ENCODE measurements at places on chromosomes 5 and 9.

GRCh38 chr5:136766456-136766855 lies 401.1 kb upstream of the TRPC7 start:
- no peak for DNase-seq

DNA sequence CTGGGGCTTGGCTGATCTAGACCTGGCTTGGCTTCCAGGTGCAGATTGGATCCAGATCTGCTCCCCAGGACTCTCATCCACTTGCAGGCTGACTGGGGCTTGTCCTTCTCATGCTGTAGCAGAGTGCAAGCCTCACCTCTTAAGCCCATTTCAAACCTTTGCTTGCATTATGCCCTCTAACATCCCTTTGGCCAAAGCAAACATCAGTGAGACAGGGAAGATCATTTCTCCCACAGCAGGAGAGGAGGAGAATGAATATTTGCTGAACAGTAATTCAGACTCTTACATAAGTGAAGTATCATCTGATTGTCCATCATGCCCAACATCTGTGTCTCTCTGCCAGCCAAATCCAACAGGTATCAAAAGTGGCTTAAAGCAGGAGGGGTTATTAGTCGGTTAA lies 194.9 kb downstream of the C9orf152 start:
- DNase-seq = no peak

DNA sequence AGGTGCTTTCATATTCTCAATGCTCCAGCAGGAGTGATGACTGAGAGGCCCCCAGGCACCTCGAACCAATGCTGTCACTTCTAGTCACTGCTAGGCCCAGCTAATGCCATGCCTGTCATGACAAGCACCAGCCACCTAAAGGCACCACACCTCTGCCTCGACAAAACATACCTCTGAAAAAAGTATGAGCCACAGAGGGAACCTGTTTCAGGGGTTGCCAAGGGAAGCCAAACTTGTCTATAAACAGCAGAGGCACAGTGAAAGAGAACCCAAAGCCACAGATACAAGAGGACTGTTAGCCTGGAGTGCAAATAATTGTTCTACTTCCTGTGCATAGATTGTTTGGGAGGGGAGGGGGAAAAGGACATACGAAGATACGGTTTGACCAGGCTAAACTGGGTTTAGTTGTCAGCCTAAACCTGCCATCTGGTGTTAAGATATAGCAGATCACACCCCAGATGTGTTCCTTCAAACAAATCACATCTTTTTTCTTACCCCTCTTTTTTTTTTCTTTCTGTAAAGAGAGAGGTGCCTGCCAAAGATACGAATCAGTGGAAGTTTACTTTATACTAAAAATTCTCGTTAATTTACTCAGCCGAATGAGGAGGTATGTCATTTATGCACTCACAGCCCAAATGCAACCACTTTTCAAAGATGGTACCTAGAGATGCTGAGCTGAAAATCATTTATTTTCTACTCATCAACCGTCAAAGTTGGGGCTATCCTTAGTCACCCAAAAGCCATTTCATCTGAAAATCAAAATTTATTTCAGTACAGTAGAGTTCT lies 45.7 kb downstream of the BNC2 start:
- peak; percentile 41 for DNase-seq

- no peak for DNase-seq
Observed at GRCh38 chr5:178313316-178313715, 80.7 kb upstream of the PHYKPL start.

- no peak for DNase-seq
Observed at GRCh38 chr5:180115326-180116076, 43.9 kb upstream of the RNF130 start.

GRCh38 chr9:5651246-5651645 lies 22.3 kb downstream of the RIC1 start:
- DNase-seq = no peak

DNA sequence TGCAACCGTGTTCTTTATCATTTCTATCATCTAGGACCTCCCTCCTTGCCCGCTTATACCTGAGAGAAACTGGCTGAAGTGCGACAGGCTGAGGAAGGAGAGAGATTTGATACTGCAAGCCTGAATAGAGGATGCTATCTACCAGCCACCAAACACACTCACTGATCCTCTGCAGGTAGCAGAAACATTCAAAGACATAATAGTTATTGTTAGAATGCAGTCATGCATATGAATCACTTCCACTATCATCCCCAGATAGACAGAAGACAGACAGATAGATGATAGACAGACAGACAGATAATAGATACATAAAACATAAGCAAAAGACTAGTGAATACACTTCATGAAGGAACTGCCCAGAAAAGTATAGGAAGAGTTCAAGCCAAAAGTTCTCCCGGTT lies 32.9 kb downstream of the FAM81B start:
- no peak for DNase-seq

DNA sequence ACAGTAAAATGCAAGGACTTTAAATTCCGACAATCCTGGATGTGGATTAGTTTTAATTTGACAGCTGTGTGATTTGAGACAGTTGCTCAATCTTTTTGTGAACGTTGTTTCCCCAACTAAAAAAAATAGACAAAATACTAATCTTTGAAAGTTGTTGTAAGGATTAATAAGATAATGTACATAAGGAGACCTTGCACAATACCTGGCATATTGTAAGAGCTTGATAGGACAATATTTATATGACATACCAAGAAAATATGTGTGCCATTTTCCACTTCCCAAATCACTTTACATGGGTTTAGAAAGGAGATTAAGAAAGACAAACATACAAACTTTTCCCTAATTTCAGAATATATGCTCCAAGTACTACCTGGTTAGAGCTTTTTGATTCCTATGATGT lies 25.3 kb downstream of the ARRDC3 start:
- no peak for DNase-seq

DNA sequence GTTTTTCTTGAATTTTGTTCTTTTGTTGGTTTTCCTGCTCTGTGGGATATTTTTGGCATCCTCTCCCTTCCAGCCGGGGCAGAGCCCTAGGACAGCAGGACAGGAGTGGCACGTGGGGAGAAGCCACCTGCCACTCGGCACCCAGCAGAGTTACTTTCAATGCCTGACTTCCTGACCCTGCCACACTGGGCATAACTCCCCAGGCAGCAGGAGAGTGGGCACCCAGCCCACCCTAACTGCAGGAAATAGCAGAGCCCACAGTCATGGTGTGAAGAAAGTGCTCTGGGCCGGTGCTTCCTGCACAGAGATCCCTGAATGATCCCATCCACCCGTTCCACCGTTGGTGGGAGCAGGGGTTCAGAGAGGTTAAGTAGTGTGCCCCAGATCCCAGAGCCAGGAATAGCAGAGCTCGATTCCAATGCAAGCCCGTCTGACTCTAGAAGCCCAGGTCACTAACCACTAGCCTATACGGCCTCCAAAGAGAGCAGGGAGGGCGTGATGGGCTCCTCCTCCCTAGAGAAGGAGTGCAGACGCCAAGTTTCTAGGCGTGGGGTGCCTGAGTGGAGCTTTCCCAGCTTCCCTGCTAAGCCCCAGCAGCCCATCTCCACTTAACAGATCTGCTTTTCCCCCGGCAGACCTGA lies 8.1 kb upstream of the NUP214 start:
- DNase-seq = no peak

DNA sequence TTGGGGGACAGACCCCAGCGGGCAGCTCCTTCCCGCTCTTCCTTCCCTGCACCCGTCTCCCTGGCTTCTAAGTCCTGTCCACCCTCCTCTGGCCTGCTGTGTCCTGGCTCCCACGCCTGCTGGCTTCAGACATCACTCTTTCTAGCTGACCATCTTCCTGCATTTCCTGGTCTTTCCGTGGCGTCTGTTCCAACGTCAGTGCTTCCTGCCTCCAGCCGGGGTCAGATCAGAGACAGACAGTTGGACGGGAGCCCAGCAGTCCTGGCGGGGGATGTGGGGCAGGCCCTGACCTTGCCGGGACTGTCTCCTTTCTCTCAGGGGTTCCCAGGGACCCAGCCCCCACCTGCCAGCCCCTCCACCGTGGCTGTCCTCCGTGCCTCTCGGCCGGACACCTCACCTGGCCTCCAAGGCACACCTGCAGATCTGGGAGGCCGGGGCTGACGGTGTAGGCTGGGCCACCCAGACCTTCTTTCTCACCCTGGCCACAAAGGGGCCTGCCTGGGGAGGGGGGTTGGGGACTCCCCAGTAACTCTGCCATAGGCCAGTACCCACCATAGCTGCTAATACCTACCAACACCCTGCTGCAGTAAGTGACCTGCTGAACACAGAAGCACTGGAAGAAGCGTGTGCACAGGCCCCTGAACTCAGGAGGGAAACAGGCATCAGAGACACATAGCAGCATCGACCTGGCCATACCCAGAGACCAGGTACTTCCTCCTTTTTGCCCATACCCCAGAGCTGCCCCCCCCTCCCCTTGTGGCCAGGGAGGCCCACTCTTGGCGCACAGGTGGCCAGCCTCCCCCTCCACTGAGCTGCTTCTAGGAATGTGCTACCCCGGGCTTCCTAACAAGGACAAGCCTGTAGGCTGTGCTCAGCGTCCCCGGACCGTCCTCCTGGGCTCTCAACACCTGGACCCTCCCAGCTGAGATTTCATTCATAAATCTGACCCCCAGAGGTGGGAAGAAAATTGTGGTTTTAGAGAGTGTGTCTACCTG lies 5.1 kb downstream of the NRARP start:
- DNase-seq = no peak
